ENCODE measurements at places on chromosomes 6 and 20.

- DNase-seq, result no peak
Observed at GRCh38 chr6:35668744-35669450, 19.8 kb downstream of the FKBP5 start.

- no peak for DNase-seq
Observed at GRCh38 chr6:111750753-111751673, 122.2 kb downstream of the FYN start.

- DNase-seq, result no peak
Observed at GRCh38 chr6:165662041-165662748, 846 bp downstream of the PDE10A start.

GRCh38 chr20:50259705-50260478 is 69.3 kb downstream of the CEBPB start:
- no peak for DNase-seq

DNA sequence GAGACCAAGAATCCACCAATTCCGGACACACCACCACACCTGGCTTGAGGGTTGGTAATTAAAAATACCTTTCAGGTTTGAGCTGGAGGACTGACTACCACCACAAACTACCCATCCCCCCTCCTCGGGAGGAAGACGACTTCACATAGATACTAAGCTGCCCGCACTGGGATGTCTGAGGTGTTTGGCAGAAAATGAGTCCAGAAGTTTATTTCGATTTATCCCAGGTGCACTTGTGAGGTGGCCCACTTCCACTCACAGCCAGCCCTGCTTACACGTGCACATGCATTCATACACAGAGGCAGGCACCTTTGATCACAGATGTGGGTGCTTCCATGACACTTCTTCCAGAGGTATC is 187.1 kb downstream of the ID4 start:
- DNase-seq, result no peak

- DNase-seq, result no peak
Observed at GRCh38 chr6:15431762-15432483, 186.1 kb downstream of the JARID2 start.

DNA sequence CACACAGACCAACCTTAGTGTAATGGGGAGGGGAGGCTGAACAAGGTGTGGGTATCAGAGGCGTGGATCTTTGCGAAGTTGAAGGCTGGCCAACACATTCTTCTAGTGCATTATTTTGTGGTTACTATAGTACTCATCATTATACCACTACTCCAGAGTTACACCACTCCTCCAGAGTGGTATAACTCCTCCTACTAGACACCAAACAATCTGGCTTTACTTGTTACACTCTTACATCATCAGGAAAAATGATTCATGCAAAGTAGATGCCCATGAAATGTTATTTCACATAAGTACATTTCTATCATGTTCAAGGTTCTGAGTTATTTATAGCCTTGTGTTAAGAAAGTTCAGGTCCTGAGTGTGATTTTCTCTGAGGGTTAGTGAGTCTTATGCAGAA is 443.1 kb upstream of the OPRM1 start:
- no peak for DNase-seq

GRCh38 chr6:52022675-52023074 is 64.7 kb downstream of the PKHD1 start:
- DNase-seq, result no peak

- DNase-seq, result no peak
Observed at GRCh38 chr6:18792866-18793265, 405.7 kb downstream of the RNF144B start.

- DNase-seq, result no peak
Observed at GRCh38 chr6:138492113-138492512, 7.2 kb downstream of the NHSL1 start.

- no peak for DNase-seq
Observed at GRCh38 chr6:71523548-71523947, 234.9 kb downstream of the OGFRL1 start.

DNA sequence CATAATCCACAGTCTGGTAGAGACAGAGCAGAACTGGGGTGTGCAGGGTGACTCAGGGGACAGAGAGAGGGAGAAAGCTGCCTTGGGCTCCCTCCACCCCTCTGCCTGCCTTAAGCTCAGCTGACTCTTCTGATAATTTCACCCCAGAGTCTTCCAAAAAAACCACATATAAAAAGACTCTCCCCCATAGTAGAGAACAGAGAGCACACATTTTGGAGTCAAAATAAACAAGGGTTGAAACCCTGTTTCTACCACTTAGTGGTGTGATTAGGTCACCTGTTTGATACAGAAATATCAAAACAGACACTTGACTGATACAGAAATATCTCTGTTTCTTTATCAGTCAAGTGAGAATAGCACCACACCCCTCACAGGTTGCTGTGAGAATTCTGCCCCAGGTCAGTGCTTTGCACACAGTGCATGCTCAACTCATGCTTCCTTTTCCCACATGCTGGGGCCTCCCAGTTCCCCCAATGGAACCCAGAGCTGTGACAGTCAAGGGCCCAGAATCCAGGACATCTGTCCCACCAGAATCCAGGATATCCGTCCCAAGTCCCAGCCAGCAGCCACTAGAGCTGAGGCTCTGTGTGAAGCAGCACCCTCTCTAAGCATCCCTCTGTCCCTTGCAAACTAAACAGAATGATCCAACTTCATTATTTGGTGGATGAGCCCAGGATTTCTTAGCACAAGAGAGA is 1.2 kb downstream of the TREML2 start:
- DNase-seq, result no peak

GRCh38 chr20:41098703-41099250 is 38.6 kb upstream of the PLCG1 start:
- DNase-seq, result no peak

- DNase-seq, result no peak
Observed at GRCh38 chr6:146040360-146040759, 11.5 kb downstream of the GRM1 start.

GRCh38 chr6:35476004-35476403 is 7.8 kb downstream of the RPL10A start:
- DNase-seq, result no peak

DNA sequence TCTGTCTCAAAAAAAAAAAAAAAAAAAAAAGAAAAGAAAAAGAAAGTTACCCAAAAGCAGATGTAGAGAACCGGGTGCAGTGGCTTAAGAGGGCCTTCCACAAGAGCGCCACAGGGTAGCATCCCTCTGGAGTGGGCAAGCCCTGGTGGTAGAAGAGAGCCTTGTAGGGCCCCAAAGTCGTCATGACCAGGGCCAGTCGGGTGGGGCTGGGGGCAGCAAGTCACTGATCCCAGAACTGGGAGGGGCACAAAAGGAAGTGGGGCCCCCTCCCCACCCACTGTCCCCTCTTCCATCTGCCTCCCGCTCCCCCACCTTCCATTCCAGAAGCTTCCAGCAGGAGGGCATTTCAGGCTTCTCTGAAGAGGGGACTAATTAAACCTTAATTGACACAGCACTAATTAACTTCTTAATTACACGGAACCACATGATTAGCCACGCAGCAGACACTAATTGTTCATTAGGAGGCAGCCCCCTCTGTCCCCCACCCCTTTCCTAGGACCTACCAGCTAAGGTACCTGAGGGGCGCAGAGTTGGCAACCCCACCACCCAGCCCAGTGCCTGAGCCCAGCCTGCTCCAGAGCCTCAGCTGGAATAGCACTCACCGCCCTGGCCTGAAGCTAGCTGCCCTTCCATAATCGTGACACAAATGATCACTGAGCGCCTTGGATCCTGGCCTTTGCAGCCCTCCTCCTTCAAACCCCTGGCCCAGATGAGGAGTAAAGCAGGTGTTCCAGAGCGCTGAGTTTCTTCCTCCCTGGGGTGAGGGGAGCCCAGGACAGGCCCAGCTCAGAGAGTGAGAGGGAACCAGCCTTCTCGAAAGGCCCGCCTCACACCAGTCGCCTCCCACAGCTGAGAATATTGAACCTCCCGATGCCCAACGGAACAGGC is 34.8 kb downstream of the MDFI start:
- DNase-seq, result no peak

GRCh38 chr6:122407712-122408111 is 8.3 kb downstream of the HSF2 start:
- no peak for DNase-seq

DNA sequence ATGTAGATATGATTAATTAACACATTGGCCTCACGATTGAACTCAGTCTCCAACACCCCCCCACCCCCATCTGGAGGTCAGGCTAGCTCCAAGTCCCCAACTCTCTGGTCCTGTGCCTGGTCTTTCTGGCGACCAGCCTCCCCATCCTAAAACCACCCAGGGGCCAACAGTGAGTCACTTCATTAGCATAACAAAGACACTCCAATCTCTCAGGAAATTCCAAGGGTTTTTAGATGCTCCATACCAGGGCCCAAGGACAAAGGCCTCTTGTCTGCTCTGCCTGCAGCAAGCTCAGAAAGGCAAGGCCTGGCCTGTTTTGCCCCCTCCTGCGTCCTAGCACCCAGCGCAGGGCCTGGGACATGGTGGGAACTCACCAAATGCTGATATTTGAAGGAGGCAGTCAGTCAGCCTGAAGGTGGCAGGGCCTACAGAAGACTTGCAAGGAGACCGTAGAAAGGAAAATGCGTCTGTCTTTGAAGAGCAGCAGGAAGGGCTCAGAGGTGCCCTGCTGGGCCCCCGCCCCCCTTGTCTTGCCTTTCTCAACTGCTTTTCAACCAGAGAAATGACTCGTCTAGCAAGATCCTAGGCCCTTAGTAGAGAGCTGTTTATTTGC is 184.7 kb downstream of the CDH4 start:
- no peak for DNase-seq

GRCh38 chr6:13302751-13303667 is 25.3 kb downstream of the TBC1D7 start:
- no peak for DNase-seq

- DNase-seq, result no peak
Observed at GRCh38 chr6:150349546-150349945, 19.3 kb upstream of the IYD start.

- no peak for DNase-seq
Observed at GRCh38 chr6:170152989-170153388, 137.9 kb downstream of the DLL1 start.

DNA sequence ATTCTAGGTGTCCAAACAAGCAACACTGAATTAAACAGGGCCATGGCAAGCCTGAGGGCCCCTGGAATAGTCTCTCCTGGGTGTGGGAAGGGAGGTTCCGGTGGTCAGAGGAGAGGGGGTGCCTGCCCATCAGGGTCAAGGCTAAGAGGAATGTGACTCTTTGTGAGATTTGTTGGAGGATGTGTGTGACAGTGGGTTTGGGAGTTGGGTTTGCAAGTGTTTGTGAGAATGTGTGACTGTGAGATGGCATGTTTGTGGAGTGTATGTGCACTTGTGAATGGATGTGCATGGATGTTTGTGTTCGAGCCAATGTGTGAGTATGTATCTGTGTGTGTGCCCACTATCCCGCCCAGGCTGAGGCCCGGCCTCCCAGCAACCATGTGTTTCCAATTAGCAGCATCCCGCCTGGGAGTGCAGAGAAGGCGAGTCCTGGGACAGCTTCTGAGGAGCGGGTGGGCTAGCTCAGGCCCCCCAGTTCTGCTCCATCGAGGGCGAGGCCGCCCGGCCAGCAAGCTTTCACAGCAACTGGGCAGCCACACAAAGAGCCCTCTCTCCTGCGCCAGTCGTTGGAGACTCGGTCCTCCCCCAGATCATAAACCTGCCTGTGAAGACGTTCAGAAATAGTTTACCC is 12.6 kb downstream of the FOXC1 start:
- DNase-seq, result no peak

GRCh38 chr6:167998215-167998614 is 744 bp downstream of the KIF25 start:
- no peak for DNase-seq

- DNase-seq, result no peak
Observed at GRCh38 chr6:21710216-21710615, 116.7 kb downstream of the SOX4 start.

DNA sequence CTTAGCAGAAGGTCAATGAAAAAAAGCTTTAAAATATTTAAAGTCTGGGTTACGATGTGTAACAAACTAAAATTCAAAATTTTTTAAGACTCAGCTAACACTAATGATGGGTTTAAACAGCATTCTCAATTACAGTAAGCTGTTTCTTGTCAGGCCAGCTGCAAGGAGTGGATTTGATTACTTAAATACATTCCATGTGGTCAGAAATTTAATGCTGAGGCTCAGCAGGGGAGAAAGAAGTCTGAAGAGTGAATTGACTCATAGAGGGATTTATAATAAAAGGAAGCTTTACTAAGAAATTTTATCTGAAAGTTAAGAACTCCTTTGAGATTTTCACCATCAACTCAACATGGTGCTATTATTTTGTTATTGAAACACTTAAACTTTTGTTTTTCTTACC is 398.6 kb downstream of the KHDRBS2 start:
- DNase-seq, result no peak

DNA sequence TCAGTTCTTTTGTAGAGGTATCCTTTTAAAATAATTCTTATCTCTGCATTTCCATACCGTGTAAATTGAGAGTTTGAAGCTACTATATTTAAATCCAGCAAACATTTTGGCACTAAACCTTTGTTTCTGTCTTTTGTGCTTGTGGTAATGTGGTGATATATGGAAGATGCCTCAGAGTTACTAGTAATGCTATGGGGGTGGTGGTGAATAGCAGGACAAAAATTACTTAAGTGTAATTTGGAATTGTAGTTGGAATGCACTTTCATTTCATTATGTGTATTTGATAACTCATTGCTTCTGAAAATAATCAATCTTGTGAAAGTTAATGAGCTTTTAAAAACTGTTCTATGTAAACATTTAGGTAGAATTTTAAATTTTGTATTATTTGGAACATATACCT is 404.5 kb downstream of the PHF3 start:
- DNase-seq, result no peak

DNA sequence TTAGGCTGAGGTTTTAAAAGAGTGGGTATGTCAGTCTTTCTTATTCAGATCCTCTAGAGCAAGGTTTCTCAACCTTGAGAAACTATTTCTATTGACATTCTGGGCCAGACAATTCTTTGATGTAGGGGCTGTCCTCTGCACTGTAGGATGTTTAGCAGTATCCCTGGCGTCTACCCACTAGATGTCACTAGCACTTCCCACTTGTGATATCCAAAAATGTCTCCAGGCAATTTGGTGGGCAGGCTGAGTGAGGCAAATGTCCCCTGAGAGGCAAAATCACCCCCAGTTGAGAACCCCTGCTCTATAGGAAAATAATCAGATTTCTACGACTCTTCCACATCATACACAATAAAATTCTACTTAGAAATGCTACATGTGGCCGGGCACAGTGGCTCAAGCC is 7.7 kb upstream of the ZKSCAN8 start:
- DNase-seq, result no peak

DNA sequence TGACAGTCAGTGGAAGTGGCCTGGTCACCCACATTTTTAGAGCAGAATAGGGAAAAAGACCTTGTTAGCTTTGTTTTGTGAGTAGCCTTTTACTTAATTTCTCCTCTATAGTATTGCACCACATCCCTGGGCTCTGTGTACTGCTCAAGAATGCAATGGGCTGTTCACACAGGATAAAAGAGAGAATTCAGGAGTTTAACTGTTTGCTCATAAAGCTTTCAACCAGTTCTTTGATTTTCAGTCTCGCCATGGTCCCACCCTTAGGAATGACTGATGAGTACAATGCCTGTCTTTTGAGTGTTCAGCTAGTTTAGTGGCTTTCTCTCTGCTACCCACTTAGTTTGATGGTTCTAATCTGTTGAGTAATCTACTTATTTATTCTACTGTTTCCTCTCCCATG is 129.7 kb downstream of the PLG start:
- no peak for DNase-seq

Measured in activated T-cell treated with anti-CD3 and anti-CD28 coated beads, Interleukin-2, amount 50 U/mL, for 1 hour (primary cell).